ENCODE measurements at places on chromosomes 12 and 14. TPM values are rescaled to one million over a fixed set of nuclear protein-coding genes. Genes with fewer than 3 reads are reported as not detected.

Gene SLCO1B3
- not detected for total RNA-seq

GRCh38 chr14:99773521-99774497 lies 19.4 kb upstream of the EML1 start:
- DNase-seq, result no peak

Gene LTB4R
- total RNA-seq, result 12.3 TPM

Gene GALNT9
- total RNA-seq, result not detected

DNA sequence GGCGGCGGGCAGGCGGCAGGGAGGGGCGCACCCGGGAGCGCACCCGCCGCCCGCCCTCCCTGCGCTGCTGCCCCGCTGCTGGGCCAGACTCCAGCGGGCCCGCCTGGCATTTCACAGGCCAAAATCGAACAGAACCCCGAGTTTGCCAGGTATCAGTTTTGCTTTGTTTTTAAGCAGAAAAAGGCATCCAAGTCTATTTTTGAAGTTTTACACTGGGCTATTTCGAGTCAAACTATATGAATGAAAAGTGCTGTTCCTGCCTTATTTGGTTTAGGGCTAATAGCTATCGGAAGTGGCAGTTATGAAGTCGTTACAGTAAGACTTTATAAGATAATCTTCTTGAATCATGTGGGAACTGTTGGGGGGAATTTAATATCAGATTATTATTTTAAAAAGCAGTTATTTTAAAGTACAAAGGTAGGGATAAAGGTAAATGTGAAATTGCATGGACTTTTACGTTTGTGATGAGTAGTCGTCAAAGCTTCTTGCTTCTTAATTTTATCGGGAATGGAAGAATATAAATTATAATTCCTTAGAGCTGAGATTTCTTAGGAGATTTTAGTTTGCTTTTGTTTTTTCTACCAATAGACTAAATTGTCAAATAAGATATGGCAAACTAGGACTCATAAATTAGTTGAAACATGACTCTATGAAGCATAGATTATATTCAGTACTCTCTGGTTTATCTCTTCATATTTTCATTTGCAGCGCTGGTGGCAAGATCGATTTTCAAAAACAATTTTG lies 1.1 kb downstream of the MSRB3 start:
- DNase-seq, result no peak

DNA sequence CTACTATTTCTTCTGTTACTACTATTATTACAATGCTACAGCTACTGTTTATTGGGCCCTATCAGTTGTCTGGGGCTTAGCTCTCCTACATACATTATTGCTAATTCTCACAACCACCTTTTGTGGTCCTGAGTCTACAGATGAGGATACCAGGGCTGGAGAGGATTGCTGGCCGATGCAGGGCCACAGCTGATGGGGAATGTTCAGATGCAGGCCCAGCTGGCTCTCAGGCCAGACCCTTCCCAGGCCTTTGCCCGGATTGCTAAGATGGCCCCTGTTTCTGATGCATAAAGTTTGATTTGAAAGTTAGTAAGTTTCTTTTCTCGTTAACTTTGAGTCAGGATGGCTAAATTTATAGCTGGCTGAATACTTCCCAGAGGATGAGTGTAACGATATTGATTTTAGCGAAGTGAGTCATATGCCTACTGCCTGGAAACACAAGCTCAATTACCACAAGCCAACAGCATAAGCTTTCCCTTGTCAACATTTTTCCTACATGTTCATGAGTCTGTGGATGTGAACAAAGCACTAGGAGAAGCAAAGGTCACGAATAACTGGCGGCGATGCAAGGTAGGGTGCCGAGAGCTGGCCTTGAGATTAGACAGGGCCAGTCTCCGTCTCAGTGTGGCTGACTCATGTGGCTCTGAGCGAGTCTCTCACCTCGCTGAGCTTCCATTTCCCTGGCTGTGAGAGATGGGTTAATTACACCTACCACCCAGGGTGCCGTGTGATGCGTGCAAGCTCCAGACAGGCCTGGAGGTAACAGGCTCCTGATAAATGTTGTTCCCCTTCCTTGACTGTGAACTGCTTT lies 111.0 kb downstream of the BEGAIN start:
- DNase-seq, result no peak

Gene NANOG
- total RNA-seq, result not detected
